ENCODE measurements at places on chromosomes 5 and 9. TPM values are rescaled to one million over a fixed set of nuclear protein-coding genes. Genes with fewer than 3 reads are reported as not detected.

The TRPM3 gene
- total RNA-seq, result 0.77 TPM

The PCDHGC4 gene
- 2.4 TPM for total RNA-seq

The IL3 gene
- not detected for total RNA-seq

The HTR1A gene
- total RNA-seq, result not detected

The IL33 gene
- 44.6 TPM for total RNA-seq

The LCP2 gene
- 0.25 TPM for total RNA-seq

The MAMDC4 gene
- total RNA-seq, result 3.1 TPM

The LCN2 gene
- not detected for total RNA-seq

The AP3S1 gene
- total RNA-seq, result 77.6 TPM

The FRMPD1 gene
- total RNA-seq, result not detected

The GABRA6 gene
- not detected for total RNA-seq

The ELOVL7 gene
- total RNA-seq, result under 0.01 TPM

The F2RL1 gene
- total RNA-seq, result 62.0 TPM

The PRR7 gene
- 4.9 TPM for total RNA-seq

The ENDOG gene
- total RNA-seq, result 20.9 TPM

The LHX3 gene
- not detected for total RNA-seq
